Fibroblast of skin of back (primary cell): ENCODE measurements at places on chromosomes 2 and 18.

DNA sequence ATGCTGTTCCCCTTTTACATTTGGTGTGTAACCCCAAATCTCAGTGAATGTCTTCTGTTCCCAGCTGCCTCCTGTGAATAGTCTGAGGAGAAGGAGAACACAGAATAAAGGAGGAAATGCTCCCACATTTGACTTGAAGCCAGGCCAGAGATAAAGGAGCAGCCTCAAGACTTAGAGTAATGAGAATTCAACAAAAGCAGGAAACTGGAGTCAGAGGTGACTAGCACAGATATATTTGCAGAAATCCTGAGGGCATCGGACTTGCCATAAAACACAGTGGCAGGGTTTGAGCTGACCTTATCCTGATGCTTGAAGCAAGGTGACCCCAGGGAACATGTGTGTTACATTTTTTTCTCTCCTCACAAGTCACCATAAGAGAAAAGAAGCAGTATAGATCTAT is 291.4 kb upstream of the RND3 start:
- DNase-seq, result no peak

- DNase-seq, result no peak
Measured at GRCh38 chr2:127486247-127487058, 39.8 kb downstream of the IWS1 start.

- DNase-seq, result no peak
Measured at GRCh38 chr18:837922-838321, 25.9 kb upstream of the YES1 start.

DNA sequence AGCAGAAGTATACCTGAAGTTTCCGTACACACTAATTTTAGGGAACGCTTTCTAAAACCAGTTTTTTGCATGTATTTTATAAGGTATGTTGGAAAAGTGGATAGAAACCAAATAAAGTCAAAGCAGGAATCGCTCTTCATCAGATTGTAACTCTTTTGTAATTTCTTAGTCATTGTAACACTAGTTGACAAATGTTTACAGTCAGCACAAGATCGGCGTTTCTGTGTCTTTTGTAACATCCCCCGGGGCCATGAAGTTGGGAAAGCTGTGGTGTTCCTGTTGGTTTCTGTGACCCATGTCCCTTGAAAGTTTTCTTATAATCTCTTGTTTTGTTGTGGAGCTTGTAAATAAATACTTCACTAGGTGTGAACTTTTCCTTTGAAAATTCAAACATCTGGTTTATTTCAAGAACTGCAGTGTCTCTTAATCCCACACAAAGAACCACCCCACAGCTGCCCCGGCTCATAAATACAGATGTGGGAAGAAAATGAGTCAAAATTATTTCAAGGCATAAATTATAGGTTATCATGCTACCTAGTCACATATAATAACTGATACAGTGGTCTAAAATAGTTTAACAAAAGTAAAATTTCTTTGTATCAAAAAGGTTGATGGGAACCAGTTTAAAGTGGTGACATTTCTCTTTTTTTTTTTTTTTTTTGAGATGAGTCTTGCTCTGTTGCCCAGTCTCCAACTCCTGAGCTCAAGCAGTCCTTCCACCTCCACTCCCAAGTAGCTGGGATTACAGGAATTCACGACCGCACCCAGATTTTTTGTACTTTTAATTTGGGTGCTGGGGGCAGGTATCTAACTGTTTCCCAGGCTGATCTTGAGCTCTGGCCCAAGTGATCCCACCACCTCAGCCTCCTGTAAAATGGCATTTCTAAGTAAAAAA is 751 bp upstream of the NMI start:
- DNase-seq, result peak; percentile 40

DNA sequence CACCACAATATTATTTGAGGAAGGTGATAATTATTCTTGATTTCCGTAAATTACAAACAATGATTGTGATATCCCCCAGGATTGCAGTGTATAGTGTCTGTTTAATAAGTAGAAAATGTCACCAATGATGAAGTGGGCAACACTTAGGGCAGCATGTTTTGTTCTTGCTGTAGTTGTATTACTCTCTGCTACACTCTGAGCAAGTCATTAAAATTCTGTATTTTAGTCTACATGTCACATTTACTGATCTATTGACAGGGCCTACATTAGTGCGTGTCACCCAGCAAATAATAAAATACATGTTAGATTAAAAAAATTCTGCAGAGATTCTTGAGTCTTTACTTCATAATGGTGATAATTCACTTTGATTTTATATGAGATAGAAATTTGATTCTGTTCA is 247.6 kb downstream of the TMX3 start:
- no peak for DNase-seq

GRCh38 chr2:24432735-24433134 is 58.3 kb upstream of the NCOA1 start:
- DNase-seq, result no peak

- DNase-seq, result no peak
Measured at GRCh38 chr18:59684777-59685176, 12.4 kb downstream of the CCBE1 start.

DNA sequence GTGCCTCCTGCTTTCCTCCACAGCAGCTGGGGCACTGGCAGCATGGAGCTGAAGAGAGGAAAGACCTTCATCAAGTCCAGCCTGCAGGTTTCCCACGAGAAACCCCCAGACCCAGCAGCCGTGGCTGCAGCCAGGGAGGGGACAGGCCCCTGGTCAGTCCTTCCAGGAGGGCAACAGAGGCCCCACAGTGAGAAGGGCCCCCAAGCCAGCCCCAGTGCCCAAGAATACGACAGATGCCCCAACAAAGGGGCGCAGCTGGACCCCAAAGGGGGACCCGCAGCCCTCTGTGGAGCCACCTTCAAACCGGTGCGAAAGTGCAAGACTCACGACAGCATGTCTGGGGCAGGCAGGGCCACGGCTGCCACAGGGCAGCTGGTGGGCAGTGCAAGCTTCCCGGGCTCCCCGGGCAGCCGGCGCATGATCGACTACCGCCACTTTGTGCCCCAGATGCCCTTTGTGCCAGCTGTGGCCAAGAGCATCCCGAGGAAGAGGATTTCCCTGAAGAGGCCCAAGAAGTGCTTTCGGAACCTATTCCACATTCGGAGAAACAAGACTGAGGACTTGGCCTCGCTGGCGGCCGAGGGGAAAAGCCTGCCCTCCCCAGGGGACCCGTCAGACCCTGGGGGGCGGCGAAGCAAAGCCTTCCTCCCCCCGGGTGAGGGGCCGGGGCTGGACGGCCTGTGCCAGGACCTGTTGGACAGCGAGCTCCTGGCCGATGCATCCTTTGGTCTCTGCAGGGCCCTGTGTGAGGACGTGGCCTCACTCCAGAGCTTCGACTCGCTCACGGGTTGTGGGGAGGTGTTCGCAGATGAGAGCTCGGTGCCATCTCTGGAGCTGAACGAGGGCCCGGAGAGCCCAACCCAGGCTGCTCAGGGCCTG is 6.9 kb downstream of the AMER3 start:
- no peak for DNase-seq

GRCh38 chr2:178285287-178285615 is 90.9 kb downstream of the OSBPL6 start:
- DNase-seq, result no peak

DNA sequence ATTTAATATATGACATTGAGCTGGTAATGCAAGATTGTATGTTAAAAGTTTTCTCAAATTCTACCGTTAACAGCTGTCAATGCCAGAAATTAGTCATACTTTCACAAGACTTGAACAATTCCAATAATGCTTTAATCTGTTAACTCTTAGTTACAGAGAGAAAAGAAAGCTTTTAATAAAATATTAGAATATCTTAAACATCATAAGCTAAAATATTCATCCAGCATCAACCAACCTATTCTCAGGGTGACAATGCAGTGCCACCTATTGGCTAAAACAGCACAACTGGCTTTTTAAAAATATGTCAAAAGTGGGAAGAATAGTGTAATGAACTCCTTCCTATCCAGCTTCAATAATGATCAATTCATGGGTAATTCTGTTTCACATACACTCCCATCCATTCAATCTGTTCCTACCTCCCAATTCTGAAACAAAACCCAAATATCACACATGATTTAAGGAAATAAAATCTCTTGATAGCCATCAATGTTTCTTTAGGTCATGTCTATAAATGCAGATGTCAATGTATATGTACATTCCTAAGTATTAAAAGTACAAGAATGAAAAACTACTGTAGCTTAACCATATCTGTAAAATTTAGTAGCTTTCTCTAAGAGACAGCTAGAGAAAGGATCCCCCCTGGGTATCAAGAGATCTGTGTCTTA is 79.8 kb upstream of the CCDC141 start:
- DNase-seq, result peak; percentile 13

- no peak for DNase-seq
Measured at GRCh38 chr2:96792772-96793749, 23.0 kb upstream of the CNNM3 start.

GRCh38 chr2:14530506-14530905 is 102.0 kb upstream of the LRATD1 start:
- peak; percentile 22 for DNase-seq

DNA sequence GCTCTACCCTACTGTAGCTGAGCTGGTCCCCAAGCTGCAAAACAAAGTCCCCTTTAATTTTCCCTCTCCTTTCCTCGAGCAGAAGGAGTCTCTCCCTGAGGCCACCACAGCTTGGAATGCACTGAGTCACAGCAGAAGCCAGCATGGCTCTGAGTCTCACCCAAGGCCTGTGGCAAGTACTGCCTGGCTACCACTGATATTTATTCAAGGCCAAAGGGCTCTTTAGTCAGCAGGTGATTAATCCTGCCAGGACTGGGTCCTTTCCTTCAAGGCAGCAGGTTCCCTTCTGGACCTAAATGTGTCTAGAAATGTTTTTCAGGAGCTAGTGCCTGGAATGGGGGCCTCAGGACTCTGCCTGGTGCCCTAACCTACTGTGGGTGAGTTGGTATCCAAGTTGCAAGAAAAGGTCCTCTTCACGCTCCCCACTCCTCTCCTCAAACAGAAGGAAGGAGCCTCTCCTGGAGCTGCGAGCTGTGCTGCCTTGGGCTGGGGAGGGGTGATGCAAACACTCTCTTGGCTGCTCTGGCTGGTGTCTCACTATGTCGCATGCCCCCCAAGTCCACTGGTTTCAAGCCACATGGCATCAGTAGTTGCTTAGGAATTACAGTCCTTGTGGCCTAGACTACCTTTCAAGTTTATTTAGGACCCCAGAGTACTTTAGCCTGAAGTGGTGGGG is 53.4 kb downstream of the CD28 start:
- peak; percentile 95 for DNase-seq

DNA sequence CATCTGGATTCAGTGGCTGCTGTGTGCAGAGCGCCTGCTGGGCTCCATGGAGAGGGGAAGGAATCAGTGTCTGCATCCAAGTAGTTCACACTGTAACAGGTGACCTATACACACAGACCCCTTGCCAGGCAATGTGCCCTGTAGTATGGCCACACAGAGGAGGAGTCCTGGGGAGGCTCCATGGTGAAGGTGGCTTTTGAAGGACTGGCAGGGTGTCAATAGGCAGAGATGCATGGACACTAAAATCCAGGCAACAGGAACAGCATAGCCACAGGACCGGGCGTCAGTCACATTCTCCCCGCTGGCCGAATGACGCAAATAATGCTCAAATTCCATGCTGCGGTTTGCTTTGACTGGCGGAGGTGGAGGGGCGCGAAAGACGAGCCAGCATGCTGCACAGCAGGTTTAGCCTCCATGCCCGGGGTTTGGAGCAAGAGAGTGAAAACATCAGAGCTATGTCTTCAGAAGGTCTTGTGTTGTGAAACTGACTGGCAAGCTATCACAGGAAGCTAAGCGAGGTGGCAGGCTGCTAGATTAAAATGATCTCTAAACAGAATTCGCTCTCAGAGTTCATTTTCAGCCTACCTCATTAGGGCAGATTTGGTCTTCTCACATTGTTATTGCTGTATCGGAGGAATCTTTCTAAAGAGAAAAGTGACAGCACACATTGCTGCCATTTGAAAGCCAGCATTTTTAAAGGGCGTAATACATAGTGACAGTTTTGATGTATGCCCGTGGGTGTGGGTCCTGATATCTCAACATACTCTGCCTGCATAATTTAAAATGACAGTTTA is 1.2 kb upstream of the CHMP1B start:
- peak; percentile 91 for DNase-seq

GRCh38 chr2:72629062-72629461 is 196.8 kb downstream of the EXOC6B start:
- DNase-seq, result no peak

- DNase-seq, result peak; percentile 23
Measured at GRCh38 chr2:23377771-23378170, 7.2 kb upstream of the KLHL29 start.

- no peak for DNase-seq
Measured at GRCh38 chr2:72139471-72139873, 8.2 kb downstream of the CYP26B1 start.

DNA sequence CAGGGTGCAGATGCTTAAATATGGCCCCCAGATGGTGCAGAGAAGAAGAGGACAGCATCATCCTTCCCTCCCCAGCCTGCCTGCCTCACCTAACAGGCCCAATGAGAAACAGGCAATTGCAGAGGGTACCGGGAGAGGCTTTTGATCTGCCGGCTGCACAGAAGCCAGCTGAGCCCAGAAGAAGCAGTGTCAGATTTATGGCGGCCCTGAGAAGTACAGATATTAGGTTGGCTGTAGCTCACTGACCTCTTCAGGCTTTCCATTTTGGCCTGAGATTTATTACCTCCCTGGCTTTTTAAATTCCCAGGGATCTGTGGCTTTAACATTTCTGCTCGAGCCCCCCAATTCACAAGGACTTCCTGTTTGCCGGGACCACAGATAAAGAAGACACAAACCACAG is 278.7 kb downstream of the EN1 start:
- no peak for DNase-seq

- peak; percentile 72 for DNase-seq
Measured at GRCh38 chr18:61992923-61993322, 100.1 kb upstream of the RNF152 start.

GRCh38 chr2:136065384-136065783 is 52.6 kb downstream of the CXCR4 start:
- DNase-seq, result no peak

DNA sequence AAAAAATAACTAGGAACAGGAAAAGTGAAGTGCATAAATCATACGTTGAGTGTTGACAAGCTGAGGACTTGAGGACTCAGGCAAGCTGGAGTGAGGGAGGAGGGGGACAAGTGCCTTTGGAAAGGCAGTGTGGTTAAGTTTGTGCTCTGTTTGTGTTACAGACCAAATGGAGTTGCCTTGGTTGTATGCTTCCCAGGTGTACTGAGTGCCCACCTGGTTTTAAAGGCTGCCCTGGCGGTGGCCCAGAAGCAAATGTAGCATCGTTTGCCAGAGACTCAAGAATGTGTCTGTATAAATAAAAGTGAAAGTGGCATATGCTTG is 240.9 kb downstream of the PRKCE start:
- DNase-seq, result no peak

- DNase-seq, result peak; percentile 0
Measured at GRCh38 chr2:229235131-229235914, 35.8 kb downstream of the PID1 start.

- DNase-seq, result peak; percentile 53
Measured at GRCh38 chr2:55090702-55091101, 40.5 kb upstream of the RTN4 start.

DNA sequence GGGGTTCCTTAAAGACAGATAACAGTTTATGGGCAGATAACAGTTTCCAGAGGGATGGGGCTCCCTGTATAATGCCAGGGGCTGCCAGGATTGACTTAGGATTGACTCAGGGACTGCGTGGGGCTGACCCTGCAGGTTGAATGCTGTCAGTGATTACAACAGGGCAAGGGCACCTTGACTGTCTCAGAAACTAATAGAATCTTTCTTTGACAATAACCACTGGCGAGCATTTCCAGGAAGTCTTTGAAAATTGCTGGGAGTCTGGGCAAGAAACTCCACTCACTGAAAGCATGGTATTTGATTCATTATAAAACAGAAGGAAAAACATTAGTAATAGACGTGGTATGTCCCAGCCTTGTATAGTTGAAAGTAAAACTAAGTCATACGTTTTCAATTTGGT is 101.0 kb downstream of the GPD2 start:
- DNase-seq, result peak; percentile 76

- no peak for DNase-seq
Measured at GRCh38 chr18:68985172-68985820, 187.4 kb downstream of the CCDC102B start.
